ENCODE measurements at places on chromosomes 5 and 9.

GRCh38 chr5:175748650-175749049 lies 90.8 kb downstream of the HRH2 start:
- no peak for DNase-seq

- DNase-seq = no peak
Measured at GRCh38 chr5:129021744-129022143, 56.5 kb downstream of the SLC27A6 start.

DNA sequence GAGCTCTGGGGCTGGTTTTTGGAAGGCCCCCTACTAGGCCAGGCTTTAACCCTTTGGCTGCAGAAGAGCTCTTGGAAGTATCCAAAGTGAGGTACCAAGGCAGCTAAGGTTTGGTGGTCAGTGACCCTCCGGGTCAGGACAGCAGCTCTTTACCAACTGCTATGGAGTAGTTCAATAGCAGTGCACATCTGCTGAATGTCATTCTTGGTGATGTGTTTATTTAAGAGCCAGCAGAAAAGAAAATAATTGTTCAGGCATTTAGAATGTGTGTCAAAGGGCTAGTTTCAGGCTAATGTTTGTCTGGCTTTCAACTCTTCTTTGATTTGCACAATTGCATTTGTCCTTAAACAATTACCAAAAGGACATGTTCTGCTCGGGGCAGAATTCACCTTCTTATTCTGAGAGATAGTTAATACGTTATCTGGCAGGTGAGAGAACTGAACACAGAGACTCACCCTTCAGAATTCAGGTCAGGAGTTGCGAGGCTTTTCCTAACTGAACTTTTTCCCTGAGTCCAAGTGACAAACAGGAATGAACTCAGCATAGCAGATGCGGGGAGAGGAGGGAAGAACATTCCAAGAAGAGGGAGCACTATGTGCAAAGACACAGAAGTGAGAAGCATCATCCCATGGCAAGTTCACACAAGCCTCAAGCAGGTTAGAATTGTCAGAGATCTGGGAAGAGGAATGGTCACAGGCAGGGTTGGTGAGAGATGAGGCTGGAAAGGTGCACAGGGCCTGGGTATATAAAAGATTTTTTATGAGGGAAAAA lies 556.7 kb upstream of the TLE4 start:
- no peak for DNase-seq

DNA sequence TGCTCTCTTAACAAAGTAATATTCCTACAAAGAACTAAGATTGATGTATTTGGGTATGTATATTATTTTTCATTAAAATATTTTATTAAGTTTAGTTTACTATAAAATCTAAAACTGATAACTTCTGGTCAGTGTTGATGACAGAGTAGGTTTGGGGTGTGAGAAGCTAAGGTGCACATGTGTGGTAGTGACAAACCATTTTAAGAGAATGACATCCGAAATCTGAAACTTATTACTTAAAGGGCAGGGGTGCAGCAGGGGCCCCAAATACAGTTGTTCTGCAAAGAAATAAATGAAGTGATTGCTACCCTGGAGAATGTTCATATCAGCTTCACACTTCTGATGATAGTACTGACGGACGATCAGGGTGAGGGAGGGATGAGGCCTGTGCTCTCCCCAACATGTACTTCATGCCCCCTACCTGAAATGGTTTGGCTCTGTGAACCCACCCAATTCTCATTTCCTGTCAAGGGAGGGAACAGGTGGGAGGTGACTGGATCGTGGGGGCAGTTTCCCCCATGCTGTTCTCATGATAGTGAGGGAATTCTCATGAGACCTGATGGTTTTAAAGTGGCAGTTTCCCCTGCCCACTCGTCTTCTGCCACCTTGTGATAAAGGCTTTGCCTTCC lies 125.3 kb upstream of the RFX3 start:
- no peak for DNase-seq

- DNase-seq = peak; percentile 11
Measured at GRCh38 chr5:73625944-73626811, at the start of gene ARHGEF28. Gene ARHGEF28 (plus strand): TSS chr5:73626196. CDS start chr5:73684852, 58,656 bp downstream.

DNA sequence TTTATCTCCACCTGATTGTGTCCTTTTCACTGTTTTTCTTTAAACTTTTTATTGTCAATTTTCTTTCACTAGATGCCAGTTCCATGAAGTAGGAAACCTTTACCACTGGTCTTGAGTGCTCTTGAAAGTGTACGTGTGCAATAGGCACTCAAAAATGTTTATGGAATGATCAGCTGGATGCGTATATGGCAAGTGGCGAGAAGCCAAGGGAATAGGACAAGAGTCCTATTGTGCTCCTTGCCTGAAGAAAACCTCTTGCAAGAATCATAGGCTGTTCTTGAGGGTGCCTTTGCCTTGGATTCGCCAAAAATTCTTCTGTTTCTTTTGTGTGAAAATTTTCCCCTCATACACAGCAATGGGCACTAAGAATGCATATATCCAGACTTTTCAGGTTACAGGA lies 97.7 kb downstream of the GHR start:
- DNase-seq = no peak

GRCh38 chr9:34669809-34670562 lies 7.5 kb upstream of the CCL27 start:
- no peak for DNase-seq

DNA sequence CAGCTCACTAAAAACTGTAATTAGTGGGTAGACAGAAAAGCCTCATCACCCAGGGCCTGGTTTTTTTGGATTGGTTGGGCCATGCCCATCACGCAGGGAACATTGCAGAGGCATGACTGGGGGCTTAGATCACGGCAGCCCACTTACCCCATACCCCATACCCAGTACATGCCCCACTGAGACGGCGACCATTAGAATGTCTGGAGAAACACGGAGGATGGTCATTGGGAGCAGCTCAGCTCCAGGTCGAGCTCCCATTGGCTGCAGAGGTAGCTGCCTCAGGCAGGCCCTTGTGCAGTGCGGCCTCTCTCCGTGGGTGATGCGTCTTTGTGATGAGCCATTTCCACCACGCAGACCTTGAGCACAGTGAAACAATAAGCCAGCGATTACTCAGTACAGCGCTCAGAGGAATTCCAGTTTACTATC lies 204.0 kb downstream of the GADD45G start:
- DNase-seq = no peak

GRCh38 chr5:17890501-17890900 lies 256.2 kb downstream of the TAF11L14 start:
- DNase-seq = no peak

GRCh38 chr9:2053883-2054845 lies 39.0 kb downstream of the SMARCA2 start:
- DNase-seq = peak; percentile 28
